NCI-H1105 treated with DMSO at 0.1 percent for 48 hours (cell line): ENCODE measurements at places on chromosomes 2 and 18.

DNA sequence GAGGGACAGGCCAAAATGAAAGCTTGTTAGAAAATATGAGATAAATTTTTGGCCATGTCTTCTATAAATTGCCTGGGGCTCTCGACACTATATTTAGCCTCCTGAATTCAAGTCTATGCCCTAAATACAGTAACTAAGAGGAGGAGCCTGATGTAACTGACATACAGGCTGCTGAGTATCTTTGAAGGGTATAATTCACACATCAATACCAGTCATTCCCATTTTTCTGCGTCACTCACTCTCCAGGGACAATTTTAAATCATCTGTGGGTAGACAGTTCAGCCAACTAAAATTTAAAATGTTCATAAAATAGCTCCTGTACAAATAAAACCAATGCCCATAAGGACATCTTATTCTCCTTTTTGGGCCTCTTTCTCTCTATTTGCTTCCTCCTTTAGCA, 105.9 kb downstream of the AP1S3 start:
- no peak for DNase-seq

DNA sequence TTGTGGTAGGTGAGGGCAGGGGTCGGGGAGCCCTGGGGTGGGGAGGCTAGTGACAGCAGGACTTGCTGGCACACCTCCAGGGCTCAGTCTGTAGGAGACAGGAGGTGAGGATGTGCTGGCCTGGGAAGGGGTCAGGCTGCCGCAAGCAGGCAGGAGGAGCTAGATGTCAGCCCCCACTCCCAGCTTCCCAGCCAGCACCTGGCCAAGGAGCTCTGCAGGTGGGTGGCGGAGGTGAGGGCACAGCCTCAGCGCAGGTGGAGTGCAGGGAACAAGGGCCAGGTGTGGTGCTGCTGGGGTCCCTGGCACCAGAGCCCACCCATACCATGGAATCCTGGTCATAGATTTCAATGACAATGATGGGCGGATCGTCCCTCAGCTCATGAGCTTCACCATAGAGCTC, 2.9 kb downstream of the OTOF start:
- no peak for DNase-seq

GRCh38 chr2:62152000-62152399, 43.9 kb upstream of the B3GNT2 start:
- no peak for DNase-seq

GRCh38 chr2:110816404-110817365, 84.3 kb downstream of the ACOXL start:
- no peak for DNase-seq

GRCh38 chr2:108968619-108969018, 20.4 kb downstream of the EDAR start:
- DNase-seq, result no peak

GRCh38 chr2:28908172-28908571, 13.7 kb downstream of the WDR43 start:
- no peak for DNase-seq

DNA sequence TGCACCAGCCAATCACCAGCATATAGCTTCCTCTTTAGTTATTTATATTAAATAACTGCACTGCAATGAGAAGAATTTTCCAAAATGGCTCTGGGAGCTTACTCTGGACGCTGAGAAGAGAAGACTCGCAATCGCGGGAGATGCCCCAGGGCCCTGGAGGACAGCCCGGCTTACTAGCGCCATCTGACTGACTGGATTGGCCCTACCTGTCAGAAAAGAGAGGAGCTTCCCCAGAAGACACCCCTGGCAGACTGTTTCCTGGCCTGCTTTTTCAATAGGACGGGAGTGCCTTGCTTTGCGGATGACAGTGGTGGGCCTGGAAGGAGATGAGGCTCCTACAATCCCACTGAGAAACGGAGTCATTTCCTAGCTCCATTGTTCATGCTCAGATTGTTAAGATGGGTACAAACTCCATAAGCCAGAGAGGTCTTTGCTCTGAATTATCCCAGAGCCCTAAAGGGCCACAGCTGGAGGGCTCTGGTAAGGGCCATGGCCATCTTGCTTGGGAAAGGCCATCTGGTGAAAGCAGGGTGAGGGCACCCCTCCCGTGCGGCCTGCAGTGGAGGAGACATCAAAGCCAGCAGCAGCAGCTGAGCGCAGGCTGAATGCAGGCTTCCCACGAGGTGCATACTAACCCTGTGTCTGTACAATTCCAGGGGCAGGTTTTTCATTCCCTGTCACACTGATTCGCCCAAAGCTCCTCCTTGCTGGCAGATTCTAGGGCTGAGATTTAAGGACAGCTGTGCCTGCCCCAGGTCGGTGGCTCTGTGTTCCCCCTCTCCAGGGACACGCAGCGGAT, 92.1 kb downstream of the GALR1 start:
- DNase-seq, result no peak

DNA sequence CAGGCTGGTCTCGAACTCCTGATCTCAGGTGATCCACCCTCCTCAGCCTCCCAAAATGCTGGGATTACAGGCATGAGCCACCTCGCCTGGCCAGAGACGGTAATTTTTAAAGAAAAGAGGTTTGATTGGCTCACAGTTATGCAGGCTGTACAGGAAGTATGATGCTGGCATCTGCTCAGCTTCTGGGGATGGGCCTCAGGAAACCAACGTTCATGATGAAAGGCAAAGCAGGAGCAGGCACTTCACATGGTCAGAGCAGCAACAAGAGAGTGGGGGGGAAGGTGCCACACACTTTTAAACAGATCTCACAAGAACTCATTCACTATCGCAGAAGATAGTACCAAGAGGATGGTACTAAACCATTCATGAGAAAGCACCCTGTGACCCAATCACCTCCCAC, 38.0 kb upstream of the GPD2 start:
- no peak for DNase-seq

DNA sequence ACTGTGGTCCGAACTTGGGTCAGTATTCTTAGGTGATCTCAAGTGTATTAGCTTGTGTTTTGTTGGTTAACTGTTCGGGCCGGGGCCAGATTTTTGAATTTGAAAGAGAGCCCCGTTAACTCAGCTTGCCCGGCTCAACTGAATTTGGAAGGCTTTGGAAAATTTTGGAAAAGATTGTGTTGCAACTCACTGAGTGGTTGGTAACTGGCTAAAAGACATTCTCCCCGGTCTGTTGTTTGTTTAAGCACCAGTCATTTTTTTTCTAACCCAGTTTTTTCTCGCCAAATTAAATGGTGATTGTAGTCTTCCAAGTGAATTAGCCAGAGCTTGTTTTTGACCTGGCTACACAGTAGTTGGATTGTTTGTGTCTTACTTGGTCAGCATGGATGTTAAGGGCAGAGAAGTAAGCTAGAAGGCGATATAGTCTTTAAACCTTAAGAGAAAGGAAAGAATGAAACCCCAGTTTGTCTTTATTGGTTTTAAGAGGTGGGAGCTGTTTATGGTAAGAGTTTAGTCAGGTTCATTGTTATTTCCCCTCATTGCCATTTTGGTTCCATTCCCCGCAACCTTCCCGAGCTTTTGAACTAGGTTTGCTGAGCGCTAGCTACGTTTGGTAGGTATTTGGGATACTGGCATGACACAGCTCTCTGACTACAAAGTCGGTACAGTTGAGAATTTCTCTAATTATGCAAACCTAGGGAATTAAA, 2.4 kb downstream of the MAP4K4 start:
- peak; percentile 19 for DNase-seq

DNA sequence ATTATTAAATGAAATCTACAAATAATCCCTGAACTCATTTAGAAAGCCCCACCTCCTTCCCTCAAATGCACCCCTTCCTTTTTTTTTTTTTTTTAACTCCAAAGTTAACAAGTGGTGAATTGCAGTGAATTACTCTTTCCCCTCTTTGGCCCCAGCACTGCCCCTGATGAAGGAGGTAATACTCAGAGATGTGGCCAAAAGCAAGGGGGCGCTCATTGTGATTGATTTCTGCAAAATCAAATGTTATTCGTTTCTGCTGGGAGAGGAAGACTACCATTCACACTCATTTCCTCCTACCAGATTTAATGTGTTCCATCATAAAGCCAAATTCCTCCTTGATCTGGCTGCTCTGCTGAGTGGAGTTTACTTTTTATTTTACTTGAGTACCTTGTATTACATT, 259.4 kb downstream of the GPD2 start:
- no peak for DNase-seq

DNA sequence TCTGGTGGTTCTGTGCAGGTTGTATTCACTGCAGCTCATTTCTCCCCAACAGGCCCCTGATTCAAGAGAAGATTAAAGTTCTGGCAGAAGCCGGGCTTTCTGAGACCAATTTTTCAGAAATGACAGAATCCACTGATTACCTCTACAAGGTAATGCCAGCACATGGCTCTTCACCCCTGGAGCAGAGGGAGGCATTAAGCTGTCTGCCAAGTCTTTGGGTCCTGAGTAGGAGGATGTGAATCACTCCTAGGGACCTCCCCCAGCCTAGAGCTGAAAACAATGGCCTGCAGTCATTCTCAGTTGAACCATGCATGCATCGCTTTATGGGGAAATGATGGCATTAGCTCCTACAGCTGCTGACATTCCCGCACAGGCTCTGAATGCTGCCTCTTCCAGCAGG, 20.5 kb upstream of the RPL37A start:
- no peak for DNase-seq

- no peak for DNase-seq
These were observed 125.7 kb downstream of the KCTD1 start for GRCh38 chr18:26422472-26423162.

DNA sequence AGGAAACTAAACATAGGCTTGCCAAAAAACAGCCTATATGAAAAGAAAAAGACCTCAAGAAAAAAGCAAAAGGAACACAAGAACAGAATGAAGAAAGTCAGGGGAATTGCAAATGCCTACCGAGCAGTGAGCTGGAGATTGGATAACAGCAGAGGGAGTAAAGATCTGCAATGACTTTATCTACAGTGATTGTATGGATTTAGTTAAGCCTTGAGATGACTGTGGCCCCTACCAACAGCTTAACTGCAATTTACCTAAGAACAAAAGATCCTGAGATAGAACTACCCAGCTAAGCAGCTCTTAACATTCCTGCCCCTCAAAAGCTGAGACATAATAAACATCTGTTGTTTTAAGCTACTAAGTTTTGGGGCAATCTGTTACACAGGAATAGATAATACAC, 20.5 kb downstream of the LNPK start:
- DNase-seq, result no peak

DNA sequence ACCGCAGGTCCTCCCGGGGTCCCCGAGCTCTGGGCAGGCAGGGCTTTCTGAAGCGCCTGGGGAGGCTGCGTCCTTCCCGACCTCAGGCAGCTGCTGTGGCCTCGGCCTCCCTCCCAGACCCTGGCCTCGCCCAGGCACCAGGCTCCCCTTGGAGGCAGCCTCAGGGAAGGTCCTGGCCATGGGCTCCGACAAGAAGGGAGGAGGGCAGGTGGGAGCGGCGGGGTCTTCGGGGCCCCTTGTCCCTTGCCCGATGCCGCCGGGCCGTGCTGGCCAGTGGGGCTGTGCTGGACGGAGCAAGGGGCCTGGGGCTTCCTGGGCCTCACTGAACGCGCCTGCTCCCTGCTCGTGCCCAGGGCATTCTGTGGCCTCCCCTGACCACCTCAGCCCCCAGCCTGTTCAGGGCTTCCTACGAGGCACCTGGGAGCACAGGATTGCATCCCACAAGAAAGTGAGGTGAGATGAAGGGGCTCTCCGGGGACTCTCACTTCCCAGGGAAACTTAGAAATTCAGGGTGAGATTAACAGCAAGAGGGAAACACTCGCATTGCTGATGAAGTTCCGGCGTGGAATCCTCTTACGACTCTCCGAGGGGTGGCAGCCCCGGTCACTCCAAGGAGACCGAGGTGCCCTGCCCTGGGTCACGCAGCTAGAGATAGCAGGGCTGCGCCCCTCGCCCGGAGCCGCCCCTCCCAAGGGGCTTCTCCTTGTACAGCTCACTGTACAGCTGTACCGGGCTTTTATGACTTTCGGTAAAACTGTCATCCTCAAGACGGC, 778 bp downstream of the MFSD2B start:
- no peak for DNase-seq

- no peak for DNase-seq
These were observed 87.3 kb upstream of the TLK1 start for GRCh38 chr2:171247741-171248662.

GRCh38 chr2:74691929-74692328, 37.9 kb downstream of the SEMA4F start:
- no peak for DNase-seq

- no peak for DNase-seq
These were observed 49.1 kb downstream of the PTGR3 start for GRCh38 chr18:75159646-75160356.

GRCh38 chr18:57845605-57846074, 42.5 kb upstream of the ATP8B1 start:
- no peak for DNase-seq

DNA sequence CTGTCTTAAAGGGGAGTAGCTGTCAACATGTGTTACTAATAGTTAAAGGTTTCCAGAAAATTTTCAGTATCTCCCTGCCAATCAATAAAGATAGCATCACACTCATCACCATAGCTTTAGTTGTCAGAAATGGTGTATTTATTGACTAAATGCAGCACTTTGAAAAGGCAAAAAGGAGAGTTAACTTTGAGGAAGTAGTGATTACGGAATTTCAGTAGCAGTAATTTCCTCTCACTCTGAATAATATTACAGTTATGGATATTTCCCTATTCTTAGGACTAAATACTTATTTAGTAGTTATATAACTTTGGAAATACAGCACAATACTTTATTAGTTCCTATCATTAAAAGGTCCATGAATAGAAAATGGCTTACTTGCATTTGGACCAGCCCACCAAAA, 250.5 kb downstream of the CAMKMT start:
- no peak for DNase-seq

- DNase-seq, result no peak
These were observed 251.5 kb downstream of the ZNF521 start for GRCh38 chr18:25100418-25100817.

- DNase-seq, result no peak
These were observed 50.2 kb upstream of the SLC66A3 start for GRCh38 chr2:11104794-11105660.

- DNase-seq, result peak; percentile 50
These were observed at the start of gene GPC1 for GRCh38 chr2:240435457-240435947. GPC1 (plus strand) TSS chr2:240435663; CDS start chr2:240435919, 256 bp downstream.
